ENCODE measurements at places on chromosomes 16 and 17. TPM values are rescaled to one million over a fixed set of nuclear protein-coding genes. Genes with fewer than 3 reads are reported as not detected.

Gene CACNG4
- not detected for polyA plus RNA-seq

Gene ACE
- not detected for polyA plus RNA-seq

Gene EME1
- polyA plus RNA-seq, result 0.47 TPM

Gene DYNLRB2
- not detected for polyA plus RNA-seq

Gene RAI1
- 1.5 TPM for polyA plus RNA-seq

Gene TTLL6
- polyA plus RNA-seq, result not detected

Gene PABPN1L
- not detected for polyA plus RNA-seq

Gene CLUH
- polyA plus RNA-seq, result 7.4 TPM

Gene CDRT15L2
- not detected for polyA plus RNA-seq

Gene OR1E2
- not detected for polyA plus RNA-seq

Gene GUCY2D
- polyA plus RNA-seq, result not detected

Gene FOXN1
- polyA plus RNA-seq, result not detected

Gene RPH3AL
- 4.5 TPM for polyA plus RNA-seq

Gene KRTAP4-1
- polyA plus RNA-seq, result not detected

Gene MGAT5B
- polyA plus RNA-seq, result not detected

Gene CCDC200
- polyA plus RNA-seq, result not detected

Gene PPL
- not detected for polyA plus RNA-seq

Gene TMC8
- polyA plus RNA-seq, result 170 TPM

Gene KRTAP4-6
- polyA plus RNA-seq, result not detected

Gene COASY
- polyA plus RNA-seq, result 136 TPM

Gene HSPB9
- 0.11 TPM for polyA plus RNA-seq

Gene ARL17A
- 4.3 TPM for polyA plus RNA-seq
